Large intestine (tissue), 12 donors: ENCODE measurements at places on chromosomes 11 and 22. TPM values are rescaled to one million over a fixed set of nuclear protein-coding genes. Genes with fewer than 3 reads are reported as not detected.

- DNase-seq, result no peak
Observed at GRCh38 chr11:110287537-110287936, 8.9 kb downstream of the RDX start.

DNA sequence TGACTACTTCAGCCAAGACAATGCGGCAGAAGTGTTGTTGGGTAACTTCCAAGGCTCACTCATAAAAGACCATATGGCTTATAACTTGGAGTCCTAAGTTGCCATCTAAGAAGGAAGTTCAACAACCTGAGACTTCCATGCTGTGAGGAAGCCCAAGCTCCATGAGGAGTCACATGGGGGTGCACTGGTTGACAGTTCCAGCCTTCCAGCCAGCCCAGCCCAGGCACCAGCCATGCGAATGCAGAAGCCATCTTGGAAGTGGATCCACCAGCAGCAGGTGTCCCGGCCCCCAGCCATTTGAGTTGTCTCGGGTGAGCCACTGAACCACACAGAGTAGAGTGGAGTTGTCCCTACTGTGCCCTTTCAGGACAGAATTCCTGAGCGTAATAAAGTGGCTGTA lies 32.8 kb upstream of the WNT7B start:
- DNase-seq, result no peak

OR5B21 gene
- 0.07 TPM for polyA plus RNA-seq

GRCh38 chr11:94002226-94002625 lies 18.9 kb upstream of the HEPHL1 start:
- DNase-seq, result no peak

RFPL3 gene
- 0.04 TPM for polyA plus RNA-seq

- DNase-seq, result no peak
Observed at GRCh38 chr11:103998826-103999508, 37.5 kb upstream of the DDI1 start.

DNA sequence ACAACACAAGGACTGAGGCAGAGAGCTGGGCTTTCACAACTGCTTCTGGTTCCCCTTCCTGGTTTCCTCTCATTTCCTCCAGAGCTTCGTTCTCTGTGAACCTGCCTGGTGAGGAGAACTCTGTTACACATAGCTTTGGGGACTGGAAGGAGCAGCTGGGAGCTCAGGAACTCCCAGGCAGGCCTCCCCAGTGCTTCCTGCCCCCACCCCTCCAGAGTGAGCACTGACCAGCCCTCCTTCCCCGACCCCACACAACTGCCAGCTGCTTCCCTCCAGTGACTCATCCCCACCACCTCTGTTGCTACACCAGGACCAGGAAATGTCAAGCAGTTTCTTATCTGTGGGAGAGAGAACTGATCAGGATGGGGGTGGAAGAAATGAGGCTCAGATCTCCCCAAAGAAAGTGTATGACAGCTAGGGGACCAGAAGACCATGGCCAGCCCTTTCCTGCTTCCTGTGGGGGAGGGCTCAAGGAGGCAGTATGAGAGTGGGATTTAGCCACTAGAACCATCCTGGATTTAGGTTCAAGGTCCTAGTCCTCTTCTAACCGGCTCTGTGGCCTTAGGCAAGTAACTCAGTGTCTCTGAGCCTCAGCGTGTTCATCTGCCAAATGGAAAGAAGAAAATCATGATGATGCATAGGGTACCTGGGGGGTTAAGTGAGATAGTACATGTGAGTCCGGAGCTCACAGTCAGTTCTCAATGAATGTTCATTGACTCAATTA lies 4.5 kb upstream of the TP53I11 start:
- DNase-seq, result peak; percentile 90

- no peak for DNase-seq
Observed at GRCh38 chr22:24843048-24843447, 37.0 kb downstream of the SGSM1 start.

GRCh38 chr22:39087881-39088684 lies 9.0 kb upstream of the APOBEC3H start:
- no peak for DNase-seq
